ENCODE measurements at places on chromosomes 2 and 18.

DNA sequence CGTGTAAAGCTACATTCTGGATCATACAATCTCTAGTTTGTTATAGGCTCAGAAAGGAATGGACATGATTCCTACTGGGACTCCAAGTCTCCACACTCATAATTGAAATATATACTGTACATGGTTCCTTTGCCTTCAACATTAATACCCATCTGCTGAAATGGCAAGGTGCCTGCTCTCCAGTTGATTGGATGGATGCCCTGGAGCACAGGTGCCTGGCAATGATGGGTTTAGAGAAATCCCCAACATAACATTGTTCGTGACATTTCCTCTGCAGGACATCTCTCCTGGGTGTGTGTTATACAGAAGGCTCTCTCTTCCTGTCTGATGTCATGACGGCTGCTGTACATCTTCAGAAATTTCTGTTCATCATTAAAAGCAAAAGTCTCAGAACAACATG is 449.7 kb upstream of the CWC22 start:
- no peak for DNase-seq

- no peak for DNase-seq
These were observed 1657.0 kb downstream of the LRP1B start for GRCh38 chr2:140473851-140474250.

DNA sequence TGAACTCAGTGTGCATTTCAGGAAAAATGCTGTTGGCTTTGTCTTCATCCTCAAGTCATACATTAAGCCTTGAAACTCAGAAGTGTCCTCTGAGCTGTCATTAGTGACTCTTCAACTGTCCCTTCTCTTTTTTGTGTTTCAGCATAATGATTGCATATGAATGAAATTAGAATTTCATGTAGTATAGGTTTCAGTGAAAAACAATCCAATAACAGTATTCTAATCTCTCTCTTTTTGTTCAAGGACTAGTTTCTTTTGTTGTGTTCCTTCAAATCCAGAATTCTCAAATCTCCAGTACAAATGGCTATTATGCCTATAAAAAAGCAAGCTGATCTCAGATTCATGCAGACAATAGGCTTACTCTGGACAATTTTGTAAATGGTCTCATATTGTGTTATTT is 133.5 kb downstream of the QPCT start:
- no peak for DNase-seq

GRCh38 chr2:55903727-55904126 is 19.9 kb downstream of the EFEMP1 start:
- DNase-seq: no peak
